ENCODE measurements at places on chromosomes 12 and 14.
A peak's percentile ranks its signal among the peaks of the same experiment; 100 is the strongest.

DNA sequence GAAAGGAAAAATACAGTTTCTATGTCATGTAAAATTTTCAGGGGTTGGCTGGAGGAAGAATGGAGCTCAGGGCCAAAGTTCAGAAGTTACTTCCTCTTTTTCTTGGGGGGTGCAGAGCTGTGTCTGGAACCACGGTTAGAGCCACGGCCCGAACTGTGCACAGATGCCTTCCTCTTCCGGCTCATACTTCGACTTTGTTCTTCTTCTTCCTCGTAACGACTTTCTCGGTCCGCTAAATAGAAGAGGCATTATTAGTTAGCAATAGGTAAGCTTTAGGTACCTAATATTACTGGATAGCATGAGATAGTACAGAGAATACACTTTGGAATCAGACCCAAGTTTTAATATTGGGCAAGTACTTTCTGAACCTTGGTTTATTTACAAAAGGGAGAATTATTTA lies 31.2 kb downstream of the SUPT16H start:
- no peak for DNase-seq

- DNase-seq = no peak
Measured at GRCh38 chr14:25666877-25667276, 616.9 kb upstream of the STXBP6 start.

- peak; percentile 46 for DNase-seq
Measured at GRCh38 chr12:62787023-62787422, 147.9 kb downstream of the PPM1H start.

- no peak for DNase-seq
Measured at GRCh38 chr12:110200124-110200417, 75.9 kb downstream of the IFT81 start.

DNA sequence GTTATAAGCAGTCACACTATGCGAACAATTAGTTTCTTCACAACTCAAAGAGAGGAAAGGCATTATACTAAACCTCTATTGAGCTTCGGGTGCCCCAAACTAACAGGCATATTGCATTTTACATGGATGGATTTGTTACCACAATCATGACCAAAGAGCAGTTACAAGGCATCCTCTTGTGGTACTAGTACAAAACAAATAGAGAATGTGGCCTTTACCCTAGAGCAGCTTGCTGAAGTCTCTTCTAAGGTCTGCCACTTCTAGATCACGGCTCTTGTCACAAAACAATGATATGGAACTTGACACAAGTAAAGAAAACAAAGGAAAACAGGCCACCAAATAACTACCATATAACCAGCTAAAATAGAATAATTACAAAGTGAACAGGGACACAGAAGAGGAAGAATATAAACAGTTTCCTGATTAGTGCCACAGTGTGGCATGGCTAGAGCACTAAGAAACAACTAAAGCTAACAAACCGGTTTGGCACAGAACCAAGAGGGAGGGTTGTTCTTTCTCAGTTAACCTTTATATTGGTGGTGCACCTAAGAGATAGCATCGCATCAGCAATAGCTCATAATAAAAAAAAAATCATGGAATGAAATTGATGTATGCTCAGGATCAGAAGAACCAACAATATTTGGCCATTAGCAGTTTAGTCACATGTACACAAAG lies 209.7 kb upstream of the ATP2B1 start:
- no peak for DNase-seq

DNA sequence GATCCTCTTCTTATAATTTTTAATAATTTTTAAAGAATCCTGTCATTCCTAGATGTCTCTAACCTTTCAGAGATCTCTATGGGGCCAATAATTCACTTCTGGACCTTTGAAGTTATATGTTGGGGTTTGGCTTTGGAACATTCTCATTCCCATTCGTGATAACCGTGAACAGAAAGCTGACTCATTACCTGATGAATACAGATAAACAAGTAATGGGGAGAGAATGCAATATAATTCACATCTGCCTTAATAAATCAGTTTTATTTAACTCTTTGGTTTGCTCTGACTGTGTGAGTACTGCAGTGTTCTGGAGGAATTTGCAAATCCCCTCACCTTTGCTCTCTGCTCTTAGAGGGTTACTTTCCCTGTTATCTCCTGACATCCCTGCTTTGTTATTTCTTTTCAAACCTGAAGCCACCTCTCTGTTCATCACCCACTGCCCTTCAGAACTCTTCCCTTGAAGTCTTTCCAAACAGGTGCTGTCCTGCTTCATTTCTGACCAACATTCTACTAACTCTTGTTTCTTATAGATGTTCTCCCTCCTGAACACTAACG lies 79.6 kb upstream of the SLC38A2 start:
- no peak for DNase-seq

Data from HT1080 (cell line).